ENCODE measurements at places on chromosomes 1 and 21.
A peak's percentile ranks its signal among the peaks of the same experiment; 100 is the strongest.

DNA sequence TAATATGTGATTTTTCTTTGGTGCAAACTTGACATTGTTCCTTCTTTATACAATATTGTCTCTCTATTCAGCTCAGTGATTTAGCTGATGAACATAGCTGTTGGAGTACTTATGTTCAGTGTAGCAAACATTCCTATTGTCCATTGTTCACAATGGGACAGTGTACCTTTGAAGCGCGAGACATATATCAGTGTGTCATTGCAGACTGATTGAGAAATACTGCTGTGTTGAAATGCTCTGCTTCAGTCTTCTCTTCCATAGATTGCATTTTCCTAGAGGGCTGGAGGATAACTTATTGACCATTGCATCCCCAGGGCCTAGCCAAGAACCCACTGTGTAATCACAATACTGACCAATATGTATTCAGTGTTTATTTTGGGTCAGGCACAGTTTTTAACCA lies 46.5 kb downstream of the HLX start:
- DNase-seq = no peak

DNA sequence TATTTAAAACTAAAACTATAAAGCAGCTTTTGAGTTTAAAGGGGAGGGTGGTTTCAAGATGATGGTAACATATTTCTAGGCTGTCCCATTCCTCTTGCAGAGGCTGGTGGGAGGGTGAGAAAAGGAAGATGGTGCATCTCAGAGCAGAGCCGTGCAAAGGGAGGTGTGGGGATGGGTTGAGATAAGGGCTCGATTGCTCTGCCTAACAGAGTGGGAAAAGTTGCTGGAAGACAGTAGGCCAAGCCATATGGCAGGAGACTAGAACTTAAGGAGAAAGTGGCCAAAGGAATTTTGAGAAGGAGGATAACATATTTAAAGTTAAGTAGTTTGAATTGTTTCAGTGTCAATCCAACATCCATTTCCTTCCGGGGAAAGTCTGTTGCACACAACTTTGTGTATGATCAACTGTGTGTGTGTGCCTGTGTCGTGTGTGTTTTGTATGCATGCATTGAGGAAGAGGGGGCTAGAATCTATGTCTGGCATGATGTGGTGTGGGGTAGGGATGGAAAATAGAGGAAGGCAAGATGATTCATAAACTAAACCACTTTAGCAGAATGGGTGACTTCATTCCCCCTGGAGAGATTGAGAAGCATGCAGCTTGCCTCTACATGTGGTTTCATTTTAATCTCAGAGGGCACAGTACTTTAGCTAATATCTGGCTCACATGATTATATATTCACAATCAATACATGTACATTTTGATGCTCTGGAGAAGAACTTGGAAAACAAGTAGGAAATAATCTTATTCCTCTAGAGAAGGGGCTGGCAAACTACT lies 145.0 kb upstream of the DNAH14 start:
- no peak for DNase-seq

GRCh38 chr1:92310185-92310597 lies 11.3 kb downstream of the RPAP2 start:
- no peak for DNase-seq

DNA sequence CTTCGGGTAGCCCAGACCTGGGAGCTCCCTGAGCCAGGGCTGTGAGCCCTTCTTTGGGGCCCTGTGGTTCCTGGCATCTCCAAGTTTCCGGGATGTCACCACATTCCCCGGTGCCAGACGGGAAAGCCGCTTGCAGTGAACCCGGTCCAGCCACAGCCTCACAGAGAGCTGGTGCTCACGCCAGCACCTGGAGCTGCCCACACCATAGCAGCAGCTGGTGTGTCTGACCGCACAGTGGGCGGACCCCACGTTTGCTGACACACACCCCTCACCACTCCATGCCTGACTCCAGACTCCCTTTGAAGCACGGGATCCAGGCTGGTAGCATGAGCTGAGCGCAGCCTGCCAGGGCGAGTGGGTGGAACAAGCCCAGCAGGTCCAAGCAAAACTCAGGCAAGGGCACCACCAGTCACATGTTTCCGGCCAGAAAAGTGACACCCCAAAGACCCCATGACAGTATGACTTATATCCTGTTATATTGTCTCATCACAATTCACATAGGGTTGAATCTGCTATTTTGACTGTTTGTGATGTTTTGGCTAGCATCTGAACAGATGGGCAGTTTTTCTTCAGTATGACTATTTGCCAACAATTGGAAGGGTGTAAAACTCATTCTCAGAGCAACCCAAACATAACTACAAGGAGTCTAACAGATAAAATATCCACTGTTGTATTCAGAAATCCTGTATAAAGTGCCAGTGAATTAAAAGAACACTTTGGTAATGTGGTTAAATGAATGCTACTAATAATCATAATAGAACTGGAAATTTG lies 285.4 kb downstream of the SMYD3 start:
- no peak for DNase-seq

GRCh38 chr1:220748089-220748934 lies at the start of gene MTARC2:
TSS of gene MTARC2 (plus strand) at chr1:220748322. CDS start at chr1:220748532, 210 bp downstream.
- DNase-seq = no peak

GRCh38 chr1:44587796-44588460 lies 86.4 kb downstream of the TMEM53 start:
- DNase-seq = no peak

DNA sequence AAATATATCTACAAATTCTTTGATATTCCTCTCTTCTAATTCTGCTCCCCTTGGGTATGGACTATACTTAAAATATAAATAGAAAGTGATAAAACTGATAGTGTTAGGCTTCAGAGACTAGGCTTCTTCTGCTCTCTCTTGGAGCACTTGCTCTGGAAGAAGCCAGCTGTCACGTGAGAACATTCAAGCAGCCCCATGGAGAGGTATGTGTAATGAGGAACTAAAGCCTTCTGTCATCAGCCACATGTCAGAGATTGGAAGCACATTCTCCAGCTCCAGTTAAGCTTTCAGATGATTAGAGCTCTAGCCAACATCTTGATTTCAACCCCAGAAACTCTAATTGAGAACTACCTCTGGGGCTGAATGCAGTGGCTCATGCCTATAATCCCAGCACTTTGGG lies 34.3 kb downstream of the XKR8 start:
- DNase-seq = no peak

GRCh38 chr1:205701420-205701819 lies 21.1 kb upstream of the SLC45A3 start:
- DNase-seq = no peak

- no peak for DNase-seq
Observed at GRCh38 chr1:156086256-156086662, 4.0 kb upstream of the MEX3A start.

- no peak for DNase-seq
Observed at GRCh38 chr1:167601442-167602383, 28.3 kb upstream of the RCSD1 start.

DNA sequence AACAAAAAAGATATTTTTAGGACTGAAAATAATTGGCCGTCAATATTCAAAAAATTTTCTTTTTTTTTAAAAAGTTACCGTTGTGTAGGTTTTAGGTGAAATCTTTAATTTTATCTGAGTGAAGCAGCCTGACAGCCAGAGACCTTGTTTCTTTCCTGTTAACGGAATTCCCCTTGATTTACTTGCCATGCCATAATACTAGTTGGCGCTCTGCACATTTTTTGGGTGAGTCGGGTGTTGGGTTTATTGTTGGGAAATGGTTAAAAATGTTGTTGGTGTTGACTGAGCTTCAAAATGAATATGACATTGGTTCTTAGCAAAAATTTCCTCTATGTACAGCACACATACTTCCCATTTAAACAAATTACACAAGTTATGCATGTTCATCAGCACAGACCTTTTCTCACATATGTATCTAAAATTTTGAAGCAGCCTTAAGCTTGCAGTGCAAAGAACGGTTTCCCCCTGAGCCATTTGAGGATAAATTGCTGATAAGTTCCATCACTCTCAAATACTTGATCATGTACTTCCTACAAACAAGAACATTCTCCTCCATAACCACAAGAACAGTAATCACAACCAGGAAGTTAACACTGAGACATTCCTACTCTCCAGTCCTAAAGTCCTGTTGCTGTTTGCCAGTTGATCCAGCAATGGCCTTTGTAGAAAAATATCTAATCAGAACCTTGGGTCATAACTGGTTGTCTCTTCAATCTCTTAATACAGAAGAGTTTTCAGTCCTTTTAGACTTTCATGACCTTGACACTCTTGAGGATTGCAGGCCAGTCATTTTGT lies 34.2 kb downstream of the CAMTA1 start:
- no peak for DNase-seq

DNA sequence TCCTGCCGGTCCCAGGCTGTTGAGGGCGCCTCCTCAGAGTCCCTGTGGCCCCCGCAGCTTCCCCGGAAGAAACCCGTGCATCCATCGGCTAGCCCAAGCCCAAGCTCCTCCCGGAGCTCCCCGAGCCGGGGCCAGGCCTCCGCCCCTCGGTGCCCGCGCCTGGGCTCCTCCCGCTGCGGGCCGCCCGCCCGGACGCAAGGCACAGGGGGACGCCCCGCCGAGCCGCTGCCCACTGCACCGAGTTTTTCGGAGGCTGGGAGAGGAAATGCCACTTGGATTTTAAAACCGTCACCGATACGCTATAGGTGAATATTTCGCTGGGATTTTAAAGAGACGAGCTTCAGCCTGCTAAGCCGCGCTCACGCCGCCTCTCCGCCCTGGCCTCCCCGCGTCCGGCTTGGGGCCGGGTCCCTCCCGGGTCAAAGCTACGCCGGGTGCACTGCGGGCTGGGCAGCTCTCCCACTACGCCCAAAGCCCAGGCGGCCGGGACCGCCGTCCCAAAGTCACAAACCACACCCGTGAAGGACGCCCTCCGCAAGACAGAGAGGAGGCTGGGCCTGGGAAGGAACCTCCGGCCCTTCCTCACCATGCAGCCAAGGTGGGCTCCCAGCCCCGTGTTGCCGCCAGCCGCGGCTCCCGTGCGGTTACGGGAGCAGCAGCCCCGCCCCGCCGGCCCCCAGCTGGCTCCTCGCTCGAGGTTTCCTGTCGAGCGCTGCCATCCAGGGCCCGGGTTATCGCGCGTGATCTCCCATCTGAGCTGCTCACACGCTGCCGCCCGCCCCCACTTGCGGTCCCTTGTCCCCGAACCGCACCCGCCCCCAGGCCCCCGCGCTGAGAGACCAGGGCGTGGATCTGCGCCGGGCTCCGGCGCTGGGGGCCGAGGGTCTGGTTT lies 63.2 kb downstream of the CD247 start:
- DNase-seq = no peak

GRCh38 chr1:111392042-111392441 lies 35.5 kb downstream of the OVGP1 start:
- DNase-seq = no peak

GRCh38 chr1:17207046-17207445 lies 2.1 kb downstream of the PADI1 start:
- DNase-seq = no peak

DNA sequence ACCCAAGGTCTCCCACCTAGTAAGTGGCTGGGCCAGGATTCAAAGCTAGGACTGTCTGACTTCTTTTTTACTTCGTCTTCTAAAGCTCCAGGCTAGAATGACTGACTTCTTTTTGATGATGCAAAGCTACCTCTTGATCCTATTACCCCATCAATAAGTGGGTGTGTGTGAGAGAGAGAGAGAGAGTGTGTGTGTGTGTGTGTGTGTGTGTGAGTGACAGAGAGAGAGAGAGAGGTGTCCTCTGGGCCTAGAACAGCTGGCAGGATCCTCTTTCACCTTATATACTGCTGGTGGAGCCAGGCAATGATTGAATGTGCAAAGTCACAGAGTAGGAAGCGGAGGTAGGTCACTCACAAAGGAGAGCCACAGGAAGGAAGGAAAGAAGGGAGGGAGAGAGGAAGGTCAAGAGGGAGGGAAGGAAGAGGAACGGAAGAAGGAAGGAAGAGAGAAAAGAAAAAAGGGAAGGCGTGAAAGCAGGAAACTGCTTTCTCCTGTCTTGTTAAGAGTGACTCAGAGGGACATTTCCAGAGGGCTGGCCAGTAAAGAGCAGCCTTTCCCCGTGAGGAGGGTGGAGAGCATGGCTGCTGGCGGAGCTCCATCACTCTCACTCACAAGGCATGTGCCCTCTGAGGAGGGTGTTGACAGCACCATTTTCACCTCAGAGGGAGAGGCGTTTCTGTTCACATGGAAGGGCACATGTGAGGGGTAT lies 68.9 kb downstream of the CDC7 start:
- DNase-seq = no peak

GRCh38 chr1:219467524-219467923 lies 145.4 kb downstream of the ZC3H11B start:
- DNase-seq = no peak

GRCh38 chr1:84006591-84006990 lies 7.7 kb upstream of the TTLL7 start:
- no peak for DNase-seq

- DNase-seq = peak; percentile 1
Observed at GRCh38 chr1:163410073-163410999, 88.6 kb downstream of the NUF2 start.

GRCh38 chr21:25742900-25743299 lies 8.1 kb downstream of the GABPA start:
- DNase-seq = no peak

GRCh38 chr1:220426989-220427388 lies 100.9 kb upstream of the MARK1 start:
- no peak for DNase-seq
